ENCODE measurements at places on chromosomes 1 and 21.

GRCh38 chr1:218447010-218447689 lies 102.0 kb downstream of the TGFB2 start:
- no peak for DNase-seq

DNA sequence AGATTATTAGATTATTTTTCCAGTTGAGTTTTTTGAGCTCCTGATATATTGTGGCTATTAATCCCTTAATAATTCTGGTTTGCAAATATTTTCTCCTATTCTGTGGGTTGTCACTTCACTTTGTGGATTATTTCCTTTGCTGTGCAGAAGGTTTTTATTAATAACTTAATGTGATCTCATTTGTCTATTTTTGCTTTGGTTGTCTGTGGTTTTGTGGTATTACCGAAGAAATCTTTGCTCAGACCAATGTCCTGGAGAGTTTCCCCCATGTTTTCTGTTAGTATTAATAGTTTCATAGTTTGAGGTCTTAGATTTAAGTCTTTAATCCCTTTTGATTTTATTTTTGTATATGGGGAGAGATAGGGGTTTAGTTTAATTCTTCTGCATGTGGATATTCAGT lies 7.1 kb upstream of the TBX19 start:
- no peak for DNase-seq

DNA sequence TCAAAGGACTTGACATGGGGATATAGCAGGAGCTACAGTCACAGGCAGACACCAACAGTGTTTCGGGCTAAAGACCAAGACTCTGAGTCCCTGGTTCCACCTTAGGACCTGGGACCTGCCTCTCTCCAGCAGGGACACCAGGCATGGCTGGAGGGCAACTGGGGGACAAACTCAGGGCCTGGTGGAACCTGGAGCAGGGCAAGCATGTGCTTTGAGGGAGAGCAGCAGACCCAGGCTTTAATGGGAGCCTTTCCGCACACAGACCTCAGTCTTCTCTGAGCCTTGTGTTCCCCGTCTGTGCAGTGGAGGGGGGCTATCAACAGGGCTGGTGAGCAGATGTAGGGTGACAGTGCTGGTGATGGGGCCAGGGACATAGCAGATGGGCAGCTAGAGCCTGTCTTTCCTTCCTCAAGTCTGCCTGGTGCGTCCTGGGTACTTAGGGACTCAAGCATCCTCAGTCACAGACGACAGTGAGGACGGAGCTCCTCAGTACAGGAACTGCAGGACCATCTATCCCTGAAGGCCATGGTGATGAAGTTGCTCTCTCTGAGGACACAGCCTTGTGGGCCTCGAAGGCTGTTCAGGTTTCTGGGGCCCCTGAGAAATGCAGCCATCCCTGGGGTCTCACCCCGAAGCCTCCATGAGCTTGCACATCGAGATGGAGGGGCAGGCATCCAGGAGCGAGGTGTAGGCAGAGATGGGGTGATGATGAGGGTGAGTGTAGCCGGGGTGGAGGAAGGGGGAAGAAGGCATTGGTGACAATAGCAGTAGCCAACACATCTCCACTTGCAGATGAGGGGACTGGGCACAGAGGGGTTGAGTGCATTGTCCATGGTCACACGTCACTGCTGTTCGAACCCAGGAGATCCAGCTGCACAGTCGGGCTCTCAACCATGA lies 593.4 kb downstream of the PTPRU start:
- no peak for DNase-seq

GRCh38 chr21:35678393-35678792 lies 381.9 kb downstream of the SETD4 start:
- DNase-seq, result no peak

DNA sequence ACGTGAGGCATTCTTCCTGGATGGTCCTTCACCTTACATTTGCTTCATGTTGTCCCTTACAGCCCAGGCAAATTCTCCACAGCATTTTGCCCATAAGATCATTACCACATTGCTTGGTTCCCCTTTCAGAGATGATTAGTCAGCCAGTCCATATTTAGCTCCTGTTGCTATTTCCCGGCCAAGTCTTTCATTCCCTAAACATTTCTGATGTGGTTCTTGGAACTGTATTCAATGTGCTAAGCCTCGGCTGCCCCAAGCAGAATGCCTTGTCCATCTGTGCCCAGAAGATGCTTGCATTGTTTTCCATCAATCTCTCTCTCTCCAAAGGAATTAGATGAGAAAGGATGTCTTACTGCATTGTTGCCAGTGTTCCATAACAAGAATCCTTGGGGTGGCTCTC lies 420.9 kb upstream of the CAMK1G start:
- no peak for DNase-seq

DNA sequence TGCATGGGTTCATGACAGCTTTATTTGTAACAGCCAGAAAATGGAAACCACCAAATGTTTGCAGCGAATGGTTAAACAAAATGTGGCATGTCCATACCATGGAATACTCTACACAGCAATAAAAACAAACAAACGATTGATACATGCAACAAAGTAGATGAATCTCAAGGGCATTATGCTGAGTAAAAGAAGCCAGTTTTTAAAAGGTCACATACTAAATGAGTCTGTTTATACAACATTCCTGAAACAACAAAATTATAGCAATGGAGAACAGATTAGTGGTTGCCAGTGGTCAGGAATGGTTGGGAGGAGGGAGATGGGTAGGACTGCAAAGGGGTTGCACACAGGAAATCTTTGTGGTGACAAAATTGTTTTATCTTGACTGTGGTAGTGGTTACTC lies 202.4 kb upstream of the UBE2U start:
- DNase-seq, result no peak

DNA sequence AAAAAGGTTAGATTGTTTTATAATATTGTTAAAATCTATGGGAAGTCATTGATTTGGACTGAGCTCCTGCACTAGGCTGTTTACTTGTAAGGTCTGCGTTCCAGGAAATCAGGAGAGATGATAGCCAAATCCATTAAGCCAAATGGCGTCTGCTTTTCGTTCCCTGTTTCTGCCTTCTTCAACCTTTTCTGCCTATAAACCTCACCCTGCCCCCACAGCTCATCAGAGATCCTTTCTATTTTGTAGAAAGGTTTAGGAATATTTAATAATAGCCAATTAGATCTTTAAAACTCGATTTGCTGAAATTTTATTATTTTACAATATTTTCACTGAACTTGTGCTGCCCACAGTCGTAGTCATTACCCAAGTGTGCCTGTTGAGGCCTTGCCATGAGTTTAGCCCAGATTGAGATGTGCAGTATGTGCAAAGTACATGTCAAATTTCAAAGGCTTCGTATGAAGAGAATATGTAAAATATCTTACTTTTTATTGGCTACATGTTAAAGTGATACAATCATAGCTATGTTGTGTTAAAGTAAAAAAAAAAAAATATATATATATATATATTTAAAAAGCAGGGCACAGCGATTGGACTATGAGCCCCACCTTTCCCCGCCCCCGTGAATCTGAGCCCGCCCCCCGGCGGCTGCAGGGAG lies 444 bp upstream of the IARS2 start:
- no peak for DNase-seq

DNA sequence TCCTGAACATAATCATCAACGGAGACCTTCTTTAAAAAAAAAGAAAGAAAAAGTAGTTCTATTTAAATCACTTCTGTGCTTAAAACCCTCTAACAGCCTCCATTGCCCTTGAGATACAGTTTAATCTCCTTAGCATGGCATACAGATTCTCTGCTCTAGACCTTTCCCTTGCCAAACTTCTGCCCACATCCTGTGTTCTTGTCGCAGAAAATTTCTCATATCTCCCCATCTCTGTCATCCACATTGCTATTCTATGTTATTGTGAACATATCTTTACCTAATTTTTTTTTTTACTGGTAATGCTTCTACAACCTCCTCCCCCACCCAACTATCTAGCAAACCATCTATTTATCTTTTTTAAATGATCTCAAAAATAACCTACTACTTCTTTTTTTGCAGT lies 135.7 kb upstream of the PROX1 start:
- DNase-seq, result no peak
